Activated T-helper 2 cell treated with anti-CD3 and anti-CD28 coated beads, Interferon-gamma antibody, Interleukin-2, Interleukin-4, amounts not matched to agents 10 μg/mL and 5 μg/mL and 100 μg/mL, durations not matched to agents 14 hours and 24 hours and 36 hours (primary cell): ENCODE measurements at places on chromosomes 1 and 21.

- no peak for DNase-seq
These were observed 7.0 kb downstream of the NFIA start for GRCh38 chr1:61089338-61089737.

- DNase-seq: no peak
These were observed 154.8 kb downstream of the TGFB2 start for GRCh38 chr1:218499911-218500310.

DNA sequence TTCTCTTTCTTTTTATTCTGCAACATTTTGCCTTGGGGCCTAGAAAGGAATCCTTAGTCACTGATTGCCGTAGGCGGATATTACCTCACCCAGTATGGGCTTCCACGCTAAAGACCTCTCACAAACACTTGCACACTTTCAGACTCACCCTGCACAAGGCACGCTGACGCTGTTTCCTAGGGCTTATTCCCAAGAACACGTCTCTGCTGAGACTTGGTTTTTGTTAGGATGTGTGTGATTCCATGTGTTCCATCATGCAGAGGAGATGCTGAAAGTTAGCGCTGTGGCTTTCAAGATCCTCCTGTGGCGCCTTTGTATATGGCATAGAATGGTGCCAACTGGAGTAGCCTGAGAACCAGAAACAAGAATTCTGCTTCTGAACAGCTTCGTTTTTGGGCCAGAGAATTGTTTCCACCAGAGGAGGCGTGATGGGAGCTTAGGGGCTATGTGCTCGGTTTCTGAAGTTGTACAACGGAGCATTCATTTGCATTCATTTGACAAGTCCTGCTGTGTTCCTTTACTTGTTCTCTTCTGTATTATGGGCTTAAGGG lies 297.0 kb downstream of the DISC1 start:
- no peak for DNase-seq

- DNase-seq: no peak
These were observed 30.6 kb upstream of the LRRC3 start for GRCh38 chr21:44424608-44425306.

GRCh38 chr1:151405187-151405951 lies 6.0 kb downstream of the PSMB4 start:
- DNase-seq: no peak

- no peak for DNase-seq
These were observed 28.3 kb downstream of the ALPL start for GRCh38 chr1:21537511-21537931.
